ENCODE measurements at places on chromosomes 3 and 15.

- no peak for DNase-seq
Measured at GRCh38 chr15:67144609-67145311, 79.4 kb downstream of the SMAD3 start.

- DNase-seq: no peak
Measured at GRCh38 chr3:184677344-184678316, 34.2 kb downstream of the MAGEF1 start.

- DNase-seq: no peak
Measured at GRCh38 chr15:63234451-63234870, 42.9 kb upstream of the APH1B start.

GRCh38 chr3:127715532-127715931 is 42.8 kb downstream of the ABTB1 start:
- no peak for DNase-seq

- no peak for DNase-seq
Measured at GRCh38 chr3:188214442-188214841, 60.5 kb downstream of the LPP start.

GRCh38 chr3:20043396-20043795 is 3.1 kb downstream of the KAT2B start:
- DNase-seq: peak; percentile 38

DNA sequence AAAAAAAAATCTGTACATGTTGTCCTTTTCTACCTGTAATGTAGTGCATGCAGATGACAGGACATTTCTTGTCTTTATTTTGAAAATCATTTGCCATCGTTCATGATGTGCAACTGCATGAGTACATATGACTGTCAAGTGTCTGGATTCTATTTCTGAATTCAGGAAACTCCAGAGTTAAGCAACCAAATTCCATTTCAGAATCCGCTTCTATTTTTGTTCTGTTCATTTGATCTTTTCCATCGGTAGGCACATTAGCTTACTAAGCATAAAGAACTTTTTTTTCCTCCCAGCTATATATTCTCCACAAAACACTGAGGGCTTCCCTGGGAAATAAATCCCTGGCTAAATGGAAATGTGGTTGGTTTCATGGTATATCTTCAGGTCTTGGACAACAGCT is 365.6 kb downstream of the PTPRG start:
- DNase-seq: no peak

DNA sequence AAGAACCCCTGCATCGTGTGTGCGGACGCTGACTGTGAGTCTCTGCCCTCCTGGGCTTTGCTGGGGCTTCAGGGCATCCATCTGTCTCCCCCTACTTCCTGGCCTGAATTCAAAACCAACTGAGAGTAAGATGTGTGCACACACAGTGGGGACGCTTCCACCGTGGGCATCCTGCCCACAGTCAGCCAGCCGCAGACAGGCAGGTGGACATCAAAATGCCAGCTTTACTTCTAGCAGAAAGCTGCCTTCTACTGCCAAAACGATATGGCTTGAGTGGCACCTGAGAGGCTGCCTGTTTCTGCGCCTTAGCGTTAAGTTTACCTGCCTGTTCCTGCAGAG is 18.5 kb downstream of the ALDH1A3 start:
- no peak for DNase-seq

GRCh38 chr15:41936649-41937567 is 35.4 kb downstream of the EHD4 start:
- DNase-seq: peak; percentile 70
